NCI-H1092 treated with DMSO at 0.1 percent for 48 hours (cell line): ENCODE measurements at places on chromosomes 2 and 18.

- no peak for DNase-seq
Measured at GRCh38 chr2:12397854-12398253, 318.9 kb upstream of the TRIB2 start.

GRCh38 chr18:22566703-22567420 lies 149.1 kb upstream of the CTAGE1 start:
- DNase-seq = no peak

GRCh38 chr18:58558471-58558870 lies 70.4 kb downstream of the ALPK2 start:
- DNase-seq = no peak

- no peak for DNase-seq
Measured at GRCh38 chr2:28271231-28271918, 121.3 kb upstream of the FOSL2 start.

DNA sequence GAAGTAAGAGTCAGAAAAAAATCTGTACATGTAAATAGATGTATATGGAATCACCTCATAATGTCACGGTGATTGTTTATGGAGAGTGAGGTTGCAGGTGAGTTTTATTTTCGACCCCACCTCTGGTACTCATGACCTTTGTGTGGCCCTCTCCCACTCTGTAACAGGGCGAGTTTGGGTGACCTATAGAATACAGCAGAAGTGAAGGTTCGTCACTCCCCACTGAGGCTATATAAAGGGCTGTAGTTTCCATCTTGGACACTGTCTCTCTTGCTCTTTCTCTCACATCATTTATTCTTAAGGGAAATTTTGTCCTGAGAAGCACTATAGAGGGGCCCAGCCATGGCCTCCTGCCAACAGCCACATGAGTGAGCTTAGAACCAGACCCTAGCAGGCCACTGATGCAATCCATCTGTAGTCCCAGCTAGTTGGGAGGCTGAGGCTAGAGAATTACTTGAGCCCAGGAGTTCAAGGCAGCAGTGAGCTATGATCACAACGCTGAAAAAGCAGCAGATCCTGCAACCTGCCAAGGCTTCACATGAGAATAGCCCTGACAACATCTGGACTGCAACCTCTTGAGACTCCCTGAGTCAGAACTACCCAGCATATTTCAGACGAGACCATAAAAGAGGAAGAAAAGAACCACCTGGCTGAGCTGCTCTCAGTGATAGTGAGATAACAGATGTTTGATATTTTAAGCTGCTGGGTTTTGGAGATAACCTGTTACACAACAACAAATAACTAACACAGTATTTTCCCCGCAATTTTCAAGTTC lies 74.3 kb upstream of the SLC1A4 start:
- no peak for DNase-seq

GRCh38 chr2:72033636-72034035 lies 114.0 kb downstream of the CYP26B1 start:
- DNase-seq = no peak

GRCh38 chr2:95354925-95355324 lies 47.6 kb upstream of the FAHD2A start:
- no peak for DNase-seq

DNA sequence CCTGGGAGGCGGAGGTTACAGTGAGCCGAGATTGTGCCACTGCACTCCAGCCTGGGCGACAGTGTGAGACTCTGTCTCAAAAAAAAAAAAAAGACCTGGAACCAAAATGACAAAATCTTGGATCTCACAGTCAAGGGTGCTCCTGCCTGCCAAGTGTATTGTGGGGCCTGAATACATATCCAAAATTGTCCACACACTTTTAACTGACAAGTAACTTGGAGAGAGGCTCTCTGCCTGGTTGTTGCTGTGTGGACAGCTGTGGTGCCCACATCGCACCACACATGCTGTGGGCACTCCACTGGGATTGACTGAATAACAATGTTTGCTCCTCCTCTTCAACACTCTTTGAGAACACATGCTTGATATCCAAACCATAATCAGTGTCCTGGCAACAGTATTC lies 117.6 kb upstream of the REV1 start:
- DNase-seq = peak; percentile 38

DNA sequence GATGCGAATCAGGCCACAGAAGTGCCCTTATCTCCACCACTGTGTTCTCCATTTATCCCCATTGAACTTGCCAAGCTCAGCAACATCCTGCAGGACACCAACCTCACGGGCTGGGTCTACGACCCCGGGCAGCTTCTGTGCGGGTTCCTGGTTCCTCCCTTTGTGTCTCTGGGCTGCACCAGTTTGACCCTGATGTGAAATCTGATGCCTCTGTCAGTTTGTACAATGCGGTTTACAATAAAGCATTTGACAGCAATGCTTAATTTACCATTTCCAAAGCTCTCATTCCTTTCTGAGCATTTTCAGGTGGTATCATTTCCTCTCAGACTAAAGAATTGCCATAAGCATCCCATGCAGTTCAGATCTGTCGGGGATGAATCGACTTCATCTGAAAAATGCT lies 3.3 kb upstream of the TMEM18 start:
- no peak for DNase-seq

GRCh38 chr2:120629241-120629895 lies 106.3 kb upstream of the GLI2 start:
- DNase-seq = no peak

GRCh38 chr18:32548688-32549087 lies 78.0 kb upstream of the GAREM1 start:
- peak; percentile 96 for DNase-seq

DNA sequence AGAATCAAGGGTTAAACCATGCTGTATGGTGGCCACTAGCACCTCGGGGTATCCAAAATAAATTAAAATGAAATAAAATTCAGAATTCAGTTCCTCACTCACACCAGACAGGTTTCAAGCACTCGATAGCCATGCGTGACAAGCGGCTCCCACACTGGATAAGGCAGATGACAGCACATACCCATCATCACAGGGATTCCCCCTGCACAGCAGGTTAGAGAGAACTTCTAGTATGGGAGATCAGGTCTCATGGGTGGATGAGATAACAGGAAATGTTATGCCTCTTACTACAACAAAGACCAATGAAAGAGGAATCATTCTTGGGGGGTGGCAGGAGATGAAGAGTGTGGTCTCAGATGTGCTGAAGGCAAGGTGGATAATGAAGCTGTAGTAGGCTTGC lies 121.9 kb upstream of the ACAA2 start:
- no peak for DNase-seq

GRCh38 chr2:44459739-44460138 lies 98.0 kb downstream of the CAMKMT start:
- DNase-seq = peak; percentile 6

- DNase-seq = no peak
Measured at GRCh38 chr18:56235481-56236013, 402.8 kb downstream of the TXNL1 start.

GRCh38 chr18:32271672-32272208 lies 81.9 kb downstream of the MEP1B start:
- DNase-seq = peak; percentile 53

DNA sequence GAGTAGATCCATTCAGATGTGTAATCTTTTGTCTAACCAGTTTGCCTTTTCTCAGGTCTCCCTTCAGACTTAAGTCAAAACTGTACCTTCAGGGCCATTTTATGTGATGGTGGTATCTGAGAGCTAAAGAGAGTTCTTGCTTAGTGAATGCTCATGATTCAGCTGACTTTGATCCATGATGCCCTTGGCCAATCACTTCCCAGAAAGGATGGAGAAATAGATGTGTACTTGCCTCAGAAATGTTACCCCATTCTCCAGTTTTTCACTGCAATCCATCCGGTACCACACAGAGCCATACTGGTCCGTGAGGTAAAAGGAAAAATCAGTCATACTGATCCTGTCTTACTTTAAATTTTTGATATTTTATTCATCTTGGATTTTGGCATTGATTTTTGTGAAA lies 234.8 kb upstream of the PIK3C3 start:
- DNase-seq = no peak

DNA sequence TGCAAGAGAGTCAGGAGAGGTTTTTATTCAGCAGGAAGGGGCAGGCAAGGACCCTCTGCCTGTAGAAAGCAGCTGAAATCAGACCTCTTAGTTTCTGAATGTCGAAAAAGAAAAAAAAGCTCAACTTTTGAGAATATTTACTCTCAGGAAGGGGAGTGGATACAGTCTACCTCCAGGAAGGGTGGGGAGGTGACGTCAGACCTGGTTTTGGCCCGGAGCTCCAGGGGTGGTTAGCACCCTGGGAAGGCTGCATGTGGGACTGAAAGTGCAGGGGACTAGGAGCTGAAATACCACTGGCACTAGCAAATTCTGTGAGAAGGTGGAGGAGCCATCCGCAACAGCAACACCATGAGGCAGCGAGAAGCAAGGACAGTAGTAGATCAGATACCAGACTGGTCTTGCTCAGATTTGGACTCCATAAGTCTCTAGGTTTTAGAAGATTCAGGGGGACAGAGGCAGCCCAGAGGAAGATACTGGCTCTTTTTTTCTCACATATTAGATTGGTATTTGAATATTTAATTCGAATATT lies 19.8 kb downstream of the MC2R start:
- DNase-seq = no peak

DNA sequence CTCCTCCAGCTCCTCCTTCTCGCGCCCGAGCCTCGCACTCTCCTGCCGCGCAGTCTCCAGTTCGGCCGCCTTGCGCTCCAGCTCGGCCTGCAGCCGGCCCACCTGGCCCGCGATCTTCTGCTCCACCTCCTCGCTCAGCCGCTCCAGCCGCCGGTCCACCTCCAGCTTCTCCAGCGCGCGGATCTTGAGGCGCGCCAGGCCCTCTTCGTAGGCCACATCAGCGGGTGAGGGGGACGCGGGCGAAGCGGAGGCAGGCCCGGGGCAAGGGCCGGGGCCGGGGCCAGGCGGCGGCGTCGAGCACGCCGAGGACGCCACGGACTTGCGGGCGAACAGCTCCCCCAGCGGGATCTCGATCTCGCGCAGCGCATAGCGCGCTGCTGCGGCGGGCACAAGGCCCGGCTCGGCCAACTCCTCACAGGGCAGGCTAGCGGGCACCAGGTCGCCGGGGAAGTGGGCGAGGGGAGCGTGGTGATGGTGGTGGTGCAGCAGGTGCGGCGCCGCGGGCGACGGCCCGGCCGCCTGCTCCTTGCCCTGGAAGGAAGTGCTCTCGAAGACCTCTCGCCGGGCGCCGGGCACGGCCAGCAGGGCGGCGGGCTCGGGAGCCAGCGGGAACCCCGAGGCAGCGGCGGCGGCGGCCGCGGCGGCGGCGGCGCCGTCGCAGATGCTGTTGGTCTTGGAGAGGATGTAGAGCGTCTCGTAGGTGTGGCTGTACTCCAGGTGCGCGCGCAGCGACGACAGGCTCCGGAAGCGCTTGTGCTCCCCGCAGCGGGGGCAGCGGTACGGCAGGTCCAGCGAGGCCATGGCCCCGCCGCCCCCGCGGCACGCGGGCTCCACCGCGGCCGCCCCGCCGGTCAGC lies 15.2 kb downstream of the FBXO41 start:
- DNase-seq = peak; percentile 78

GRCh38 chr18:23740105-23740830 lies 51.0 kb downstream of the LAMA3 start:
- DNase-seq = peak; percentile 21

GRCh38 chr2:65885266-65885665 lies 452.9 kb upstream of the SPRED2 start:
- DNase-seq = no peak

DNA sequence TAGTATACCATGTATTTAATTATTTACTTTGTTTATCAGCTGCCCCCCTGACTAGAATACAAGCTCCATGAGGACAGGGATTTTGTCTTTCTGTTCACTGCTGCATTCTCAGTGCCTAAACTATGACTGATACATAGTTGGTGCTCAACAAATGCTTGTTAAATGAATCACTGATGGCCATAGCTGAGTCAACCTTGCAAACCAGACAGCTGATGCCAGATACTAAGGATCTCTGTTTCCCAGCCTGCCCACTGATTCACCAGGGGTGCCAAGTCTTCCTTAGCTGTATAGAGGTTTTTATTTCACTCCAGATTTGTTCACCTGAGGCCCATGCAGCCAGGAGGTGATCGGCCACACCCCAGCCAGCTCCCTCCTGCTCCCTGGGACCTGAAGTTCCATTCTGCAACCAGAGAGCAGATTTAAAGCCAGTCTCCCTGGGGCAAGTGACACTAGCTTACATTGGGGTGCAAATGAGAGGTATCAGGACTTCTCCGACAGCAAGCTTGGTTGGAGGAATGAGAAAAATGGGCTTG lies 92.2 kb downstream of the C1QL2 start:
- DNase-seq = no peak

DNA sequence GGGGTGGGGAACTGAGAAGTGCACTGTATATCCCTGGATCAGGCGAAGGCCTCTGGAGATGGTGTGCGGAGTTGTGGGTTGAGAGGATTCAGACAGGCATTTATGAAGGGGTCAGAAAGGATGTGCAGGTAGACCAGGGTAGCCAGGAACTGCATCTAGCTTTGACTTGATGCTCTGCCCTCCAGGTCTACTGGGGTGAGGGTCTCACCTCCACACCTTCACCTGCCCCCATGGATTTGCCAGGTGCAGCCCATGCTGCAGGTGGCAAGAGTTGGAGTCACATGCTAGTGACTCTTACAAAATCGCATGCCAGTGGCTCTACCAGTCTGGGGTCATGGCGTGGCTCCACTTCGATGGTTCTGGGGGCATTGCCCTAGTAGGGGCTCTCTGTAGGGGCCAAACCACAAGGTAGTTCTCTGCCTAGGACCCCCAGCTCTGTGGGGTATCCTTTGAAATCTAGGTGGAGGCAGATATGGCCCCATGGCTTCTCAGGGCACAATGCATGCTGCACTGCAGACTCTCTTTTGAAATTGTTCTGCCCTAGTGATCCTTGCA lies 18.9 kb upstream of the KCNF1 start:
- no peak for DNase-seq

DNA sequence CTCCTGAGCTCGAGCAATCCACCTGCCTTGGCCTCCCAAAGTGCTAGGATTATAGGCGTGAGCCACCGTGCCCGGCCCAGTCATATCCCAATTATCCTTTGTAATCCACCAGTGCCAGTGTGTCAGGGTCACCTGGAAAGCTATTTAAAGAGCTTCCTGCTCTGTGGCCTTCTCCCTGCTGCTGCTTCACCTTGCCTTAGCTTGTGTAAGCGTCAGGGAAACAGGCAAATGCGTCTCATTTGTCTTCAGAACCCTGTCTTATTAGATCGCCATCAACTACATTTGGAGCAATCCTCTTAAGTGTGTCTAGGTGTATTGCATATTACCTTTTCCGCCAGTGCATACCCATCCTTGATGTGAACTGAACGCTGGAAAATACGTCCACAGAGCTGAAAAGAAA lies 10.2 kb downstream of the KIF5C start:
- no peak for DNase-seq

DNA sequence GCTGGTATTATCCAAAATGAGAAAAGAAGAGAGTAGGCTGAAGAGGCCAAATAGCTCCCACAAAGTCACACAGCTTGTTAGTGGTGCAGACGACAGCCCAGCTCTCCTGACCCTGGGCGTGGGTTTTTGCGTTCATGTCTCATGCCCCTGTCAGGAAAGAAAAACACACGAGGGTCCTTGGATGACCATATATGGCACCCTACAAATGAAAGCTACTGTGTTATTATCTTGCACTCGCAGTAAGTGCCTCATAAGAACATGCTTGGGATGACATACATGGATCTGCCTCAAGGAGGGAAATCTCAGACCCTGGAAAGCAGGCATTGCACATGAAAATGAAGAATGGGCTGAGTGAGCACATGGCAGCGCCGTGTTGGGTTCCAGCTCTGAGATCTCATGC lies 89.7 kb downstream of the SEMA4F start:
- no peak for DNase-seq
